ENCODE measurements at places on chromosomes 6 and 20. TPM values are rescaled to one million over a fixed set of nuclear protein-coding genes. Genes with fewer than 3 reads are reported as not detected.

GRCh38 chr6:34332251-34333198, 59.9 kb downstream of the NUDT3 start:
- DNase-seq = no peak

DNA sequence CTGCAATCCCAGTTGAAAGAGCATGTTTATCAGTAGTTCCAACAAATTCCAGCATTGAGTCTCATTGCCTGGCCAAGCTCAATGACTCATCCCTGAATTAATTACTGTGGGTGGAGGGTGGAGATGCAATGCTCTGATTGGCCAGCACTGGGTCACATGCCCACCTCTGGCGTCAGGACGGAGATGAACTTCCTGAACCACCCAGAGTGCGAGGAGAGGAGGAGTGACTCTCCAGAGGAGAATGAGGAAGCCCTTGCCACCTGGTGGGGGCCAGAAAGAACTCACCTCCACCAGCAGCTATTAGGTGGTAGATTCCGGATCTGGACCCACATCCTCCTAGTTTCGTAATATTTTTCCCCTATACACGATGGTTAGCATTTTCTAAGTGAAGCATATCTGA, 283.9 kb downstream of the TBC1D7 start:
- DNase-seq = no peak

Gene TMC2
- not detected for total RNA-seq

Gene SNPH
- 8.8 TPM for total RNA-seq

GRCh38 chr6:1070085-1070521, 241.8 kb upstream of the FOXQ1 start:
- DNase-seq = no peak

Gene ARMC12
- 0.97 TPM for total RNA-seq

DNA sequence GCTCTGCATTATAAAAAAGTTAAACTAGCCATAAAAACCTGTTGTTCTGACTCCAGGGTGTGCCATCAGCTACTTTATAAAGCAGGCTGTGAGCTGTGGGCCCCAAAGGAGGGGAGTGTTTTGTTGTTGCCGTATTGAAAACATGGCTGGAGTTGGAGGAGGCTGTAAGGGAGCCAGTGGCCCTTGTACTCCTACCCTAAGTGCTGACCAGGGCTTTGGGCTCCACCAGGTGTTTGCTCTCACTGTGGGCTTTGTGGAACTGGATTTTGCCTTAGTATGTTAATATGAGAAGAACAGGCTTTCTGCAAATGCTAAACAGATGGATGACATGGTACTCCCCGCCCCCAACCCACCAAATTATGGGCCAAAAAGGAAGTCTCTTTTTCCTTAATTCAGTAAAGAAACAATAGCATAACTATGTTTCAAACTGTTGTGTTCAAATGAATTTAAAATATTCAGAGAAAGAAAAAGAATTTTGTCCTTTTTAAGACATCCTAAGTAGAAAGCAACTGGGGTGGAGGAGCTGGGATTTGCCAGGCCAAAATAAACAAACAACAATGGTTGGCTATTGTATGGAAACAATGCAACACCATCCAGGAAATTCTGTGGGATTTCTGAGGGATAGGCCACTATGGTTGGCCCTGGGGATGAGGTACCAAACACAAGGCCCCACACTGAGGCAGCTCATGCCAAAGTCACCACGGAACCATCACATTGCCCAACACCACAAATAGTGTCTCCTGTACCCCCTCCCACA, 63.3 kb downstream of the PLCG1 start:
- DNase-seq = no peak

Gene DOK5
- total RNA-seq = not detected

Gene BCAS4
- total RNA-seq = 35.2 TPM

- no peak for DNase-seq
These were observed 79.5 kb upstream of the PBOV1 start for GRCh38 chr6:138297761-138298298.

Gene MTFR2
- 16.9 TPM for total RNA-seq

GRCh38 chr6:41976794-41977484, 35.3 kb upstream of the CCND3 start:
- DNase-seq = no peak

Gene DEFB132
- not detected for total RNA-seq

GRCh38 chr6:35629876-35630378, 58.8 kb downstream of the FKBP5 start:
- no peak for DNase-seq

DNA sequence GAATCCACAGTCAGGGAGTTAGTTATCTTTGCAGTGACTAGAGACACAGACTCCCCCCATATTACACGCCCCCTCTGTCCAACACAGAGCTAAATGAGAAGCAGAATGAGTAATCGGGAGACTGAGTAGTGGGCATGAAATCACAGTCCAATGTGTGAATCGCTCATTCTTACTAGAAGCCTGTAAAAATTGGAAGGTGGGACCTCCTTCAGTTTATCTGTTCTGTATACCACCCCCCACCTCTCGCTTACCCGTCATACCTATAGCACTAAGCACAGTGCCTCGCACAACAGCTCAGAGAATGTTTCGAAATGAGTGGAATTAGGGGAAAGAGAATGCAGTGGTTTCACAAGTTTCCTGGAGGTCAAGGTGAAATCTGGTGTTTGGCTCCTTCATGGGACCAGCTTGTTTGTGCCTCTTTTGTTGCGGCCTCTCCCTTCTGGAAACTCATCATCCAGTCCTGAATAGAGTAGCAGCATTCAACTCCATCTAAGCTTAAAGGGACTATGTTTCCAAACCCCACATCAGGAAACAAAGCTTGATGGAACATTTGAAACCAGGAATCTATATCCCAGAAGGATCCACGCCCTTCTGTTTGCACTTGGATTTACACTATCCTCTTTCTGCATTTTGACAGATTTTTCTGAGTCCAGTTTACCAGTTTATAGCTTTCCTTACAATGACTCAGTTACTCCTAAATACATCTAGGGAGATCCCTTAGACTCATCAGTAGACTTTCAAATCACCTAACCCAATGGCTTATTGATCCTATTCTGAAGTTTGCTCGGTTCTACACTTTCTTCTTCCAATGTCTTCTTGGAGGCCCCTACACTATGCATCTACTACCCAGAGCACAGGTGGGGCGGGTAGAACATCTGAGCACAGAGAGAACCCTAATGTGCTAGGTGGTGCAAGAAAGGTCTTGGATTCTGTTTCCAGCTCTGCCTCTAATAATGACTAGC, 59.2 kb upstream of the PIM1 start:
- no peak for DNase-seq

Gene ESR1
- 0.94 TPM for total RNA-seq

DNA sequence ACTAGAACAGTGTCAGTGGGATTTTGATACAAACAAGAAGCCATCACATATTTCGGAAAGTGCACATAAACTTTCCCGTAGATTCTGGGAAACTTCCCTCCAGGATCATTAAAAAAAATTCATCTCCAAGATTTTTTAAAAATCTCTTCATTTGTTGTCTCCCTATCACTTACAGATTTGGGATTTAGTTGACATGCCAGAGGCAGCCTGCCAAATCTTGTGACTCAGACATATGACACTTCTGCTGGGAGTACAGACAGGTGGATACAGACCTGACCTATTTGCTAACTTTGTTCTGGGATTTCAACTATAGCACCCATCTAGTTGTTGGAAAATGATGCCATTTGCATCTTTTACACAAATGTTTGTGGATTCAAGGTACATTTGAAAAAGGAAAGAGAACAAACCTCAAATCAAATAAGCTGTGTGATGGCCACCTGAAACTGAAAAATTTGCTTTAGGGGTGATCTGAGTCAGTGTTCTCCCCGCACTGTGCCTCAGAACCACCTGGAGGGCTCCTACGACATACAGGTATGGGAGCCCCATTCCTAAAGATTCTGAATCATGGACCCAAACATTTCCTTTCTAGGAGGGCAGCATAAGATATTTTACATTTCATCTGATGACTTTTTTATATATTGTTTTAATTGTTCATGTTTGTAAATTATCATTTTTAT, 21.9 kb upstream of the CD2AP start:
- DNase-seq = no peak

Gene PSMB9
- 353 TPM for total RNA-seq

GRCh38 chr6:79250107-79250514, 15.6 kb upstream of the HMGN3 start:
- no peak for DNase-seq

DNA sequence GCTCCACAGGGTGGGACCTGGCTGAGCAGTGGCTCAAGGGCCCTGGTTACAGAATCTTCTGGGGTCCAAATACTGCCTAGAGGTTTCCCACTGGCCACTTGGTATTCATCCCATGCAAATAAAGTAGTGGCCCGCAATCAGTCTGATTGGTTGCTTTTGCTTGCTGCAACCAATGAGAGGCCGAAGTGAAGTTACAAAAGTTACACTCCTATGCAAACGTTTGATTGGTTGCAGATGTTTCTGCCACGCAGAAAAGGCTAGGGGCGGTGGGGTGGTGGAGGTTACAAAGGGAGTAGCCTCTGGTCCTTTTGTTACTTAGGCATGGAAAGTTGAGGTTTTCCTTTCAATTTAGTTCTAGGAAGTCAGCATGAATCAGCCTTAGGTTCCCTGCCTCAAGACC, 3.6 kb upstream of the NHLRC1 start:
- DNase-seq = no peak

Gene COL20A1
- total RNA-seq = 0.26 TPM

Gene NKX2-4
- total RNA-seq = not detected

Gene C2
- 2.1 TPM for total RNA-seq

Gene CAP2
- not detected for total RNA-seq

- DNase-seq = no peak
These were observed 606.9 kb downstream of the CDH26 start for GRCh38 chr20:60565083-60565482.

DNA sequence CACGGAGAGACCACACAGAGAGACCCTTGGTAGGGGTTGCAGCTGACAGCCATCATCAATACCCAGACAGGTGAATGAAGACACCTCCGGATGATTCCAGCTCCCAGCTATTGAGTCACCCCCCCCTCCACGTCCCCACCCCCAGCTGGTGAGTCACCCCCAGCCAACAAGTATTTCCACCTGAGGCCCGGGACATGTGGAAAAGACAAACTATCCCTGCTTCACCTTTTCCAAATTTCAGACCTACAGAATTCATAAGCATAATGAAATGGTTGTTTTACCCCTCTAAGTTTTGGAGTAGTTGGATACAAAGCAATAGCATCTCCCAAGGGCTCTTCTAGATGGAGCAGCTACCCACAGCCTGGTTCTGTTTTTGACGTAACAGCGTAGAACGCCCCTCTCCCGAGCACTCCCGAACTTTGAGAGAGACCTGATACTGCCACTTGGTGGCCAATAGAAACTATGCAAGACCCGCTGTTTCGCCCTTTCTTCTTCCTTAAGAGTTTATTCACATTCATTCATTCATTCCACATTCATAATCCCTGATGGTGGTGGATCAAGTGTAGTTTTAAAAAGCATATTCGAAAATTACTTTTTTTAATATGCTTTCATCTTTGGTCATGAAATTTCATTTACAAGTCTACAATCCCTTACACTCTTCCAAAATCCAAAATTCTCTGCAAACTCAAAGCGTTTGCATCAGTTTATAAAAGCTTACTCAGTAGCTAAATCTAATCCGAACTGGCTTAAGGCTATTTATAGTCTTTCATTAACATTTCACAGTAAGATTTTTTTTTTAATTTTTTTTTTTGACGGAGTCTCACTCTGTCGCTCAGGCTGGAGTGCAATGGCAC, 15.1 kb upstream of the PPP1R16B start:
- peak; percentile 50 for DNase-seq

DNA sequence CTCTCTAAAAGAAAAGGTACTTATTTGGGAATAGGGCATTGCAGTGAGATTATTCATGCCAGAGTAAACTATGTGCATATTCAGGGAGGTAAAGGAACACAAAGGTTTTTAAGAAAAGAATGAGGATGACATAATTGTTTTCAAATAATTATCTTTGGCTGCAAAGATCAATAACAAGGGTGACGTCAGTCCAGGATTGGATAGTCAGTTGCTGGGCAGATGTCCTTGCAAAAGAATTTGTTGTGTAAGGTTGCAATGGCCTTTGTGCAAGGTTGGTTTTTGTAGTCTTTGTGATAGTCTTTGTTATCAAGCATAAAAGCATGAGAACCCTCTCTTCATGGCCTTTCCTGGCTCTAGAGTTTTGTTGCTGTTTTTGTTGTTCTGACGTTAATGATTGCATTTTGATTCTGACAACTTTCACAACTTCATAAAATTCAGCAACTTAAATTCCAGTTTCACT, 17.7 kb downstream of the LOC128125822 start:
- no peak for DNase-seq

Gene ARMC2
- total RNA-seq = 12.2 TPM

DNA sequence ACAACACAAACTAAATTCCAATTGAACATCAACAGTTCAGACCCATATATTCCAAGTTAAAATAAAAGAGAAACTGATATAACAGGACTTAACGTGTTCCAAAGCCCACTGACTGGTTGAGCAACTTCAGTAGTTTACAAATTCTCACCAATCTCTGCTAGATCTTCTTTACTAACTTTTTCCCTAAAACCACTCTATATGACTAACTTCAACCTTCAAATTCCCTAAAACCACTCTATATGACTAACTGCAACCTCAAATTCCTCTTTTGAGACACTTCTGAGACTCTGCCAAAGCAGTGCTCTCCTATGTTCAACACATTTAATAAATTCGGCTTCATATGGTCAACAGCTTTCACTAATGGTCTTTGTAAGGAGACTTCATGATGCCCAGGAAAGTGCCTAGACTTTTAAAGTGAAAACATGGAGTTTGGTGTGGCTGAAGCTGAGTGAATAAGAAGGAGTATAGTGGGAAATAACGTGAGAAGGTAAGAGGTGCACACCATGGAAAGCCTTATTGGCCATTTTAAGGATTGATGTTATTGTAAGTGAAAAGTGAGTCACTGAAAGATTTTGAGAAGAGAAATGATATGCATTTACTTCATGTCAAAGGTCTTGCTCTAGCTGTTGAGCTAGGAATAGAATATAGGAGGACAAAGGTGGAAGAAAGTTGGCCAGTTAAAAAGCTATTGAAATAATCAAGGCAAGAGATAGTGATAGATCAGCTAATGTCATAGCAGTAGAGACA, 134.0 kb upstream of the HCRTR2 start:
- no peak for DNase-seq

Gene COL19A1
- total RNA-seq = 0.06 TPM

- DNase-seq = no peak
These were observed 78.0 kb downstream of the VEGFA start for GRCh38 chr6:43847741-43848630.

- DNase-seq = no peak
These were observed 6.0 kb upstream of the HSF2 start for GRCh38 chr6:122393351-122393896.

GRCh38 chr6:3208098-3208774, 19.2 kb downstream of the TUBB2B start:
- DNase-seq = no peak

- DNase-seq = no peak
These were observed 846.8 kb downstream of the KIF16B start for GRCh38 chr20:15726416-15726815.

DNA sequence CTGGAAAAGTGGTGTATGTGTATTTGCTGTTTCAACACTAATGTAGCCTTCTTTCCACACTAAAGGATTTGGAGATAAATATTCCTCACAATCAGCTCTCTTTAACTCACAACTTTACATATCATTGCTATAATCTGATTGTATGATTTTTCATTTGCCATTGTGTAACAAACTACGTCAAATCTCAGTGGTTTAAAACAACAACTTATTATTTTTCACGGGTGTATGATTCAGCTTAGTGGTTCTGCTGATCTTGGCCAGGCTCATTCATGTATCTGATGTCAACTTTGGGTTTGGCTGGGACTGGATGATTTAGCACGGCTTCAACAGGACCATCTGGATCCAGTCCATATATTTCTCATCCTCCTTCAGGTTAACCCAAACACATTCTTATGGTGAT, 55.4 kb upstream of the TMX4 start:
- no peak for DNase-seq

Gene OLIG3
- total RNA-seq = not detected

- DNase-seq = no peak
These were observed 37.3 kb downstream of the SIM1 start for GRCh38 chr6:100427452-100427851.

Measured in activated naive CD8-positive, alpha-beta T cell treated with anti-CD3 and anti-CD28 coated beads, Interleukin-2, amount 10 ng/mL, durations not matched to agents 7 days and 5 days (primary cell).